ENCODE measurements at places on chromosomes 5 and 9.
A peak's percentile ranks its signal among the peaks of the same experiment; 100 is the strongest.

- no peak for DNase-seq
Measured at GRCh38 chr5:73587923-73588322, 22.4 kb downstream of the UTP15 start.

DNA sequence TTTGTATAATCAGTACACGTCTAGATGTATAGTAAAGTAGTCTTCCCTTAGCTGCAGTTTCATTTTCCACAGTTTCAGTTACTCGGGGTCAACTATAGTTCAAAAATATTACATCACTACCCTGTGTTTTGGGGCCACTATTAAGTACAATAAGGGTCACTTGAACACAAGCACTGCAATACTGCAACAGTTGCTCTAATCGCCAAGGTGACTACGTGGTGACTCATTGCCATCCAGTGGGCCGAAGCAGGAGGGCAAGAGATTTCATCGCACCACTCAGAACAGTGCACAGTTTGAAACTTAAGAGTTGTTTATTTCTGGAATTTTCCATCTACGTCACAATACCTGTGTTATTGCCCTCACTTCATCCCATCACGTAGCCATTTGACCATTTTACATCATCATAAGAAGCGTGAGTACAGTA, at the start of gene ARL14EPL:
Gene ARL14EPL (plus strand): TSS at position 379 of the 424 bp plus-strand sequence. CDS start 18,994 bp downstream, outside the sequence.
- peak; percentile 90 for DNase-seq

DNA sequence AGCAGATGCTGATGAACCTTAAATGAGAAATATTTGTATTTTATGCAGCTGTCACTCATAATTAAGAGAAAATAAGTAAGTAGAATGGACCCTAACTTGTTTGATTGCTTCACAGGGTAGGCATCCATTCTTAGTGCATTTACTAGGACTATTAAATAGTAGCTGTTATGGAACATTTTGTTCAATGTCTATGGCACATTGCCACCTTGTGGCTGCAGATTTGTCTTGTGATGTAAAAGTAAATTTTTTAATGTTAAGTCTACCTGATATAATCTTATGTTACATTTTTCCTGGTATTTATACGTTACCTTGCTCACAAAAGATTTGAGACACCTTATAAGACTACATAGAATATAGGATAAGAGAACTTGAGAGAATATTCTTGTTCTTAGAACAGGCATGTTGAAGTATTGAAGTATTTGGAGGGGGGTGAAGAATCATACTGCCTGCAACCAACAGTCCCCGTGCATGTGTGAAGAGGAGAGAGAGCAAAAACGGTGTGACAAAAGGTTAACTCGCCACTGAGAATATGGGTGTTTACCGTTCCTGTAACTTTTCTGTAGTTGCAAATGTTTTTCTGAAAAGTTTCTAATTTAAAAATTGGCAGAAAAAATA, 161.1 kb downstream of the MAST4 start:
- peak; percentile 37 for DNase-seq

- DNase-seq: no peak
Measured at GRCh38 chr5:144798595-144798994, 627.9 kb downstream of the KCTD16 start.

GRCh38 chr9:120850315-120850714, 7.6 kb upstream of the PSMD5 start:
- no peak for DNase-seq

DNA sequence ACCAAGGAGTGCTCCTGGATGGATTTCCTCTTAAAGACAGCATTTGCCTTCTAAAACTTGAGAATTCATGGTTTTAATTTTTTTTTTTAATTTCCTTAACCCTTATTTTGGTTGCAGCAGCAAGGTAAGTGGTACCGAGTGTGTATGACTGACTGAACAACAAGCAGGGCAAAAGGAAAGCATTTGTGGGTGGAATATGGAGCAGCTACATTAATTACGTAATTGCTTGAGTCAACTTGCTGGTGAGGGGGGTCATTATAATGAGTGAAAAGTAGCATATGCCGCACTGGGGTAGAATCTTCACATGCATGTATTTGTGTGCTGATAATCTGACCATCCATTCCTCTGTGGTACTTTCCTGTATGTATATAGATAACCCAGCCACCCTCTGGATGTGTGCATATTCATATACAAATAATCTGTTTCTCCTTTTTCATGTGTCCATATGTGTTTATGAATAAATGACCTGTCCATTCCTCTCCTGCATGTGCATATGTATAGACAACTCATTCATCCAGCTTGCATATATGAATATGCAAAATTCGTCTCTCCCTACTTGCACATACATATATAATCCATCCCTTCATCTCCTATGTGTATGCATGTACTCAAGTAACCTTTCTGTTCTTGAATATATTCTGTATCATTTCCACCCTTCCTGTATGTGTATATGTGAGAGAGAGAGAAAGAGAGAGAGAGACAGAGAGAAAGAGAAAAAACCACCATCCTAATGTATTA, 147.5 kb upstream of the RUSC2 start:
- peak; percentile 48 for DNase-seq

- DNase-seq: no peak
Measured at GRCh38 chr9:96168882-96169281, 133.1 kb downstream of the HSD17B3 start.

DNA sequence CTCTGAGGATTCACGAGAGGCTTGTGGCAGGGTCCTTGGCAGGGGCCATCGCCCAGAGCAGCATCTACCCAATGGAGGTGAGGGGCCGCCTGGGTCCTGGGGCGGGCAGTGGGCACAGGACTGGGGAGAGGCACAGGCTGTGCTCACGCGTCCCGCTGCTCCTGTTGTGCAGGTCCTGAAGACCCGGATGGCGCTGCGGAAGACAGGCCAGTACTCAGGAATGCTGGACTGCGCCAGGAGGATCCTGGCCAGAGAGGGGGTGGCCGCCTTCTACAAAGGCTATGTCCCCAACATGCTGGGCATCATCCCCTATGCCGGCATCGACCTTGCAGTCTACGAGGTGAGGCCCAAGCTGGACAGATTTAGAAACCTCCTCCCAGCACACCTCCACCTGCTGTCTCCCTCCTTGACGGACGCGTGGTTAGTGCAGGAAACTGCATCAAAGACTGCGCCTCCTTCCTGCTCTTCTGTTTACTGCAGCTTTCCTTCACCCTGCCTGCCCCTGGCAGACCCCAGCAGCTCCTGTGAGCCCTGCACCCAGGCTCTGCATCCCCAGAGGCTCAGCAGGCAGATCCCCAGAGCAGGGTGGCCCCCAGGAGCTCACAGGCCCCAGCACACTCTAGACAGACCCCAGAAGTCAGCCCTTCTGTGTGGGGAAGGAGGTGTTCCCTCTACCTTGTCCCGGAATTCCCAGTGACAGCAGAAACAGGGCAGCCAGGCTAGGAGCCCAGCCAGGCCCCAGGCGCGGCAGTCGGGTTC, 21.2 kb downstream of the PTGES2 start:
- DNase-seq: no peak

DNA sequence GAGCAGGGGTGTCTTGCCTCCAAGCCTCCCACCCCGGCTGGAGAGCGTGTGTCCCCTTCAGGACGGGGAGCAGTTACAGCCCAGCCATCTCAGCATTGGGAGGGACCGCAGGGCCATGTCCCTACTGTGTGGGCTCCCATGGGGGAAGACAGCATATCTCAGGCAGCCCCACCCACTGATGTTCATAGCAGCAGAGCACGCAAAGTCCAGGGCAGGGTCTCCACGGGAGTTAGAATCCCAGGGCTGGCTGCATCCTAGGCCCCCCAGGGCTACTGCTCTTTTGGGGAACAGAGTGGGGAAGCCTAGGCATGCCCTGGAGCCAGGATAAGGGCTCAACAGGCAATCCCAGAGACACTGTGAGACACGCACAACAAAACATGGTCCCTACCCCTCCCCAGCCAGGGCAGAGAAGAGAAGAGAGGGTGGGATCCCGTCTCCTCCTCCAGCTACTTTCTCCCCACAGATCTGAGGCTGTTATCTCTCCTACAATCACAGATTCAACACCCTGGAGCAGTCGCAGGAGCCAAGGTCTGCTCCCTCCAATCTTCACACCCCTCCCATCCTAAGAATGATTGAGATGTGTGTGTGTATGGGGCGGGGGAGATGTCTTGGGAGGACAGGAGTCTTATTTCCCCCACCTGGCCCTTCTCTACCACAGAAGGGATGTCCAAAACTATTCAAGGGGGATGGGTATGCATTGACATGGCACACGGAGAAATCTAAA, 3.4 kb downstream of the CNTFR start:
- no peak for DNase-seq

DNA sequence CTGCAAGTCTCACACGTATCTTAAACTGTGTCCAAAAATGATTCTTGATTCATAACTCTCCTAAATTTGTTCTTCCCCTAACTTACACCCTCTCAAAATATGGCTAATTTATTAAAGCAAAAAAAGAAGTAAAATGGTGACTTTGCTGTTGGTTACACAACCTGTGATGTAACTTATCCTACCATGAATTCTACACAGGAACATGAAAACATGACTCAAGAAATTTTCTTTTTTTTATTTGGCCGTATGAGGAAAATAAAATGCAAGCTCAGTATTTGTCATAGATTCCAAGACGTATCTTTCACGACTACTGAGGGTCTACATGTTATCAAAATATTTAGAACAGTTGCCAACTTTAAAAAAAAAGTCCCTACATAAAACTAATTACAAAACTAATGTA, 9.2 kb downstream of the LIFR start:
- DNase-seq: no peak

DNA sequence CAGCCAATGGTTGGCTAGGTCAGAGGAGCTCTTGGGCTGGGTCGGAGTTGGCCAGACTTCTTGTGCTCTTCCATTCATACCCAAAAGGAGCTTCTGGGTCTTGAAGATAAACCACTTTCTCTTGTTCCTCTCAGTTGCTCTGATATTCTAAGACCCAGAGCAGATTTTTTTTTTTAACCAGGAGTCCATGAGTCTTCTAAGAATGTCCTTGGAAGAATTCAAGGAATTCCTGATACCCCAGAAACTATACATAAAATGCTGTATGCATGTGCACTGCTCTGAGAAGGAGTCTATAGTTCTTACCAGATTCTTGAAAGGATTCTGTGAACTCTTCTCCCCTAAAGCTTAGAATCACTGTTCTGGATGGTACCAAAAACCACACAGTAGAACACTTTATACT, 9.9 kb upstream of the PALM2AKAP2 start:
- no peak for DNase-seq

DNA sequence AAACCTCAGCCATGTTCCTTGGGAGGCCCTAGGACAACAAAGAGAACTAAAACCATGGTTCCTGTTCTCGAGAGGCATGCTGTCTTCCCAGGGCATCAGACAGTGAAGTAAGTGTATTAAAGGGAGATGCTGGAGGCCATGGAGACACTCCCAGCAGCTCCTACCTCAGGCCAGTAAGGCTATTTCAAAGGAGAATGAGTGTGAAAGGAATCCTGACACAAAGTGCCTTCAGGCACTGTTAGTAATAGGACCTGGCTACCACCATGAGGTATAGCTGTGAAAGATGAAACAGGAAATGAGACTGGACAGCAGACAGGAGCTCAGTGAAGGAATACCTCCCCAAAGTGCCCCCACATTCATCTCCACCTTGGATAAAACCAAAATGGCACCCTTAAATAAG, 71.0 kb downstream of the FANCC start:
- no peak for DNase-seq

DNA sequence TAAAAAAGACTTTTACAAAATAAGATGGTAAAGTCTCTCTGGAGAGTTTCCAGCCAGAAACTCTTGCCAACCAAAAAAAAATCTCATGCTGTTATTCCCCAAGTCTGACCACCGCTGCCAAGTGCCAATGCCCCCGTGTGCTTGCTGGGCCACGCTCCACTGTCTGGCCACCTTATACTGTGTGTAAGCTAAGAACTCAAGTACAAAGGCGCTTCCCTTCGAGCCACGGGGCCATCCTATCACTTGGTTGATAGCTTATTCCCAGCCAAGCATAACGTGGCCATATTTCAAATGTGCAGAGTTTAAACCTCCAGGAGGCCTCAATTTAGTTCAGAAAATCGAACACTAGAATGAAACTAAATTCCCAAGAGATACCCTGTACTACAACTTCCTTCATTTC, 36.0 kb downstream of the ROR2 start:
- DNase-seq: no peak

- DNase-seq: no peak
Measured at GRCh38 chr9:104009826-104010225, 84.3 kb upstream of the SMC2 start.

DNA sequence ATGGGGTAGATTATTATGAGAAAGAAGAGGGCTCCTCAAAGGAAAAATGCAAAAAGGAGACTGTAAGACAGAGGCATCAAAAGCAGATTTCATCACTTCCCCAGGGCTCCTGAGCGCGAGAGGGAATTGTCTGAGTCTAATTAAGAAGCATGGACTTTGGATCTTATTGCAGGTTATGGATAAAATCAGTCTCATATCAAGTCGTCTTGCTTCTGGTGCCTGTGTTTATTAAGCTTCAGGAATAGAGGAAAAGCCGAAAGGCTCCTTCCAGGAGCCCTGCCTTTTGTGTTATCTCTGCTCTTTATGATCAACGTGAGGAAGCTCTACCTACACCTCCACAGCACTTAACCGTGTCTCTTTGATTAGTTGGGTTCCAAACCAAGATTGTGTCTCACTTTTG, 25.0 kb upstream of the SEMA5A start:
- no peak for DNase-seq

DNA sequence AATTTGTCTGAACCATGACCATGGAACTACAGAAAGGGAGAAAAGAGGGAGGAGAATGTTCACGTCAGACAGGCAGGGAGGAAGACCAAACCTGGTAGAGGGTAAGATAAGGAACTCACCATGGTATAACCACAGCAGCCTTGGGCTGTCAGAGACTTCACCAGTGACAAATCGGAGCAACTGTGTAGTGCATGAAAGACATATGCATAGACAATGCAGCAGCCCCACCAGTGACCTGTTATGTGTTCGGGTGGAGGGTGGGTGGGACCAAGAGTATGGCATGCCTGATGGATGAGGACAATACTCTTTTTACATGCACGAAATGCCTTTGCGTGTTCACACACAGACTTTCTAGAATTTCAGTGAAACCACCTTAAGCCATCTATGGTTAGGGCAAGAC, 221.8 kb upstream of the RASEF start:
- DNase-seq: no peak

DNA sequence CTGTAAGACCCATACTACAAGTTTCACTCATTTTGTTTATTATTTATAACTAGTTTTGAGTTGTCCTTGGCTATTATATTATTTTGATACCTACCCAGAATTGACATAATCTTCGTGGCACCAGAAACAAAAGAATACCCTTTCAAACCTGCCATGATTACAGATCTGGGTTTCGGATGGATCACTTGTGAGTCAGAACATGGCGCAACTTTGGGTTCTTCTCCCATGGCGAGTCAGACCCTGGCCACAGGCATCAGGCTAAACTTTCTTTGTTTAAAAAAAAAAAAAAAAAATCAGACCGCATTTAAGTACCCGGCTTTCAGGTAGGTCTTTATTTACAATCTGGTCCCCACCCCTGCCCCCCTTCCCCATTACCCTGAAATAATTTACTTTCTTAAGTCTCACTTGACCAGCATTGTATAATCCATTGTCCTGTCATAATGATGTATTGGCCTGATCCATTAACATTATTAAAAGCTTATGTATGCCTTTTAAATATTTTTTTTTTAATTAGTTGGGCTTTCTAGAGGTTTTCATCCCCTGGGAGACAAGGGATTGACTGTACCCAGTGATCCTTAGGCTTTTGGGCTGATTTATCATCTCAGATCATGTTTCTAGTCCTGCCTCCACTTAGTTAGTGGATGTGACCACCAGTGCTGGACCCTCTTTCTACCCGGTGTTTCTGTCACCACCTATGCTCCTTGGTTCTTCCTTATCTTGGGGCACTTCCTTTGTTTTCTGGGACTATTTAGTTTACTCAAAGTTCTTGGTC, 43.9 kb downstream of the F2RL2 start:
- DNase-seq: peak; percentile 62

- no peak for DNase-seq
Measured at GRCh38 chr5:102853680-102854079, 98.6 kb downstream of the PAM start.
